Pulmonary artery endothelial cell (primary cell): ENCODE measurements at places on chromosomes 16 and 17.
A peak's percentile ranks its signal among the peaks of the same experiment; 100 is the strongest.

- DNase-seq, result no peak
Measured at GRCh38 chr16:29730649-29731048, 15.1 kb downstream of the C16orf54 start.

GRCh38 chr16:21986692-21987246 is 14.1 kb downstream of the PDZD9 start:
- DNase-seq, result no peak

DNA sequence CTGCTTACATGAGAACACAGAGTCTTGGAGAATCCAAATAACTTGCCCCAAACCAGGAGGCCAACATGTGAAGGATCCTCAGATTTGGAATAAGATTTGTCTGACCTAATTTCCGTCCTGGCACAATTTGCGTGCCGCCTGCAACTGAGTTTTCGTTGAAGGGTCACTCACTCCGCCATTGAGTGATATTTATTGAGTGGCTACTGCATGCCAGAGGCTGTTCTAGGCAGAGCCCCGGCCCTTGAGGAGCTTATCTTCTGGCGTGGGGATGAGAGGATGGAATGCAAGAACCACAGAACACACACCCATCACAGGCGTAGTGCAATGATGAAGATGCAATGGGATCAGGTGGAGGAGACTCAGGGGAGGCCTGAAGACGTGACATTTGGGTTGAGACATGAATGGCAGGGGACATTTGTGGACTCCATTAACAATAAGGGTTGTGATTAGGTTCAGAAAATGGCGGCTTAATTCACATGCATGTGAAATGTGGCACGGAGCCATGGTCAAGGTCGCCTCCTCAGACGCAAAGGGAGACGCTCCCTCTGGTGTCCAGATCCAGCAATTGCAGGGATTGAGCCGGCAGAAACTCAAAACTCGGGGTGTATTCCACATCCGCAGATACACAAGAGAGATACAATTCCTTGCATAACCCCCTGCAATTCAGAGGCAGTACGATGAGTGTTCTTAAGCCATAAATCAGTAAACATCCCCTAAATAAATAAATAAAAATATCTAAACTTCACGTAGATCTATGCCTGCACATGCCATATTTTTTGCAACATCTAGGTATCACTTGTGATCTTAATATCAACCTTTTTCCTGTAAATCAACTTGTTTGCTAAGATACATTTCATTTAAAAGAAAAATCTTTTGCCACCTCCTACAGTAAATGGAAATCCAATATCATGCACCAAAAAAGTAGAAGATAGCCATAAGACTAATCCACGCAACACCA is 57.9 kb upstream of the CACNG4 start:
- DNase-seq, result peak; percentile 46

GRCh38 chr17:49576917-49577649 is 1.4 kb downstream of the NXPH3 start:
- no peak for DNase-seq

GRCh38 chr17:21376759-21377690 is 868 bp downstream of the KCNJ12 start:
- no peak for DNase-seq

DNA sequence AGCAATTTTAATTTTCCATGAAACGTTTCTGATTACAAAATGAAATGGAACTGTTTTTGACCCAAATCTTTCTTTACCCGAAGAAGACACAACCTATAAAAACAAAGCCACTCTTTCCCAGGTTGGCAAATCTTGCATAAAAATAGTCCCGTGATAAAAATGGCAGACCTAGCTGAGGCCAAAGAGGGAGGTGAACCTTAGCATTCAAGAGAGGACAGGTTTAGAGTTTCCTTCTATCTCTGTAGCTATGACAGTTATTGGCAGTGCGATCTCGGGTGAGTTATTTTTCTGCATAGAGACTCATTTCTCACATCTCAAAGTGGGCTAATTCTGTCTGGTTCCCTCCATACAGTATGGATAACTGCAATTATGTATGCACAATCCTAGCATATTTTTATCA is 241.4 kb downstream of the MAP2K6 start:
- DNase-seq, result no peak

DNA sequence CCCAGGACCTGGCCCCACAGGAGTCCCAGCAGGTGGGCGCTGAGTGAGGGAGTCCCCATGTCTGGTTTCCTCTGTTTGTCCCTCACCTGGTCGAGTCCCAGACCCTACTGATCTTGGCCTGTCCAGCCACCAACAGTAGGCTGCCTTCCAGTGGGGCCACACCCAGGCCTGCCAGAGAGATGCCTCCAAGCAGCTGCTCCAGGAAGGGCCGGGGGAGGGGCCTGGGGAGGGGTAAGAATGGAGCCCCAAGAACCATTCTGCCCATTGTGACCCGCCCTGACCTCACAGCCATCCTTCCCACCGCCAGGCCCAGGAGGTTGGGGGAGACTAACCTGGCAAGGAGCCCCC is 736 bp downstream of the SPATA20 start:
- no peak for DNase-seq

- DNase-seq, result no peak
Measured at GRCh38 chr17:45983614-45984310, 15.3 kb upstream of the STH start.

DNA sequence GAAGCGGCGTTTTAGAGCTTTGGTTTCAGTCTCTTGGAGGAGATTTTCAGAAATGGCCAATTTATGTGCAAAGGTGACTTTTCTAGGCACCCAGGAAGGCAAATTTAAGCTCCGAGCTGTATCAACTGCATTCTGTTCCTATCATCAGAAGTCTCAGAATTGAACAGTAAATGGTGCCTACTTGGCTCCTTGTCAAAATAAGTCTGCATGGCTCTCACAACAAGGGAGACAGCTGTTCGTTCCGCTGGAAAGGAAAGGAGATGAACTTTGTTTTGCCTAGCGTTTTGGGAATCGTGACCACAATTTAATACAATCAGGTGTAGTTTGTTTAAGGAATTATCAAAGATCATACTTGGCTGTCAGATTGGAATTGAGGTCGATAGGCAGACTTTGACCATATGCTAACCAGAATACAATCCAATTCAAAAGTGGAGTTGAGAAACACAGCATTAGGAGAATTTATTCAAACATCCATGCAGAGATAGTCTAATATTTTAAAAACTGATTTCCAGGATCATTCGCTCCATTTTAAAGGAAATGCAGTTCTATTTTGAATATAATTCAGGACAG is 139.4 kb downstream of the CPPED1 start:
- no peak for DNase-seq

DNA sequence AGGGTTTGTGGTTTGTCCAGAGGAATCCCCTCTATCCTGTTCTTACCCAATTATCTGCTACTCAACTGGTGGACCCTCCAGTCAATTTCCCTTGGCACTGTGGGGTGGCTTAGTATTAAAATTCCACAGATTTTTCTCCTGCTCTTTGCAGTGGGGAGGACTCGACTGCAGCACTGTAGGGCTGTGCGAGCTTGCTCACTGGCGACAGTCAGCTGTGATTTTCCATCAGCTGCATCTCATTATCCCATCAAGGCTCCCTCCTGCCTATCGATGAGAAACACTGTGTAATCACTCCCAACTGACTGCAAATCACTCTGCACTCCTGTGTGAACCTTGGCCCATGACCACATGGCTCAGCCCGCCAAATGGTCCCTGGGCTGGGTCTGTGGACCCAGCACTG is 90.5 kb upstream of the MAF start:
- no peak for DNase-seq

DNA sequence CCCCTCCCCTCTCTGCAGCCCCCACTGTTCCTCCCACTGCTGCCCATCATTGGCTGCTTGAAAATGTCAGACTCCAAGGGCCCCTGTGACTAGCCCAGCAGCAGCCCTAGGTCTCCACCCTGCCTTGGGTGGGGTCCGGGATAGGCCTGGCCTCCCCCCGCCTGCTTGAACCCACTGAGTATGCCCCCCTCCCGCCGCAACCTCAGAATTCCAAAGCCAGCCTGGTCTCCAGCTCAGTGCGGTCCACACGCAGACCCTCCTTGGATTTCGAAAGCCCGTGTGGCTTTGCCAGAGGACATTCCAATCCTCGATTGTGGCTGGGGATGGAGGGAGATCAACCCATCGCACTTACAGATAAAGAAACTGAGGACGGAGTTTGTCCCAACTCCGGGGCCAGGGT is 6.4 kb downstream of the DPEP1 start:
- no peak for DNase-seq

- DNase-seq, result no peak
Measured at GRCh38 chr16:14407786-14408399, 222.2 kb downstream of the PARN start.
